SK-MEL-5 (cell line): ENCODE measurements at places on chromosomes 4 and X.

DNA sequence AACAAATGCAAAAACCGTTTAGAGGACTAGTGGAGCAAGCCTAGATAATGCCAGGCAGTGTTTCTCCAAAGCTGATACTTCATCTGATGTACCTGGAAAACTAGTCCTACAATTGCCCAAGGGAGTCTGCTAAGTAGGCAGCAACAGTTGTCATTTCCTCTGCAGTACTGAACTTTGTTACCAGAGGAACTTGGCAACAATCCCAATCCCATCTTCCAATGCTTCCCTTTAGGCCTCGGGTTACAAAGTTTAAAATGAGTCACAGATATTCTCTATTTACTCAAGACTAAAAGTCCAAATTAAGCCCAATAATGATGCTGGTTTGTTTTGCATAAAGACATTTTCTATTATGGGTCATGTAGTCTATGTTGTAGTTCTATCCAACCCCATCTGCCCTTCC, 120.0 kb upstream of the GLRA2 start:
- DNase-seq: no peak

GRCh38 chrX:29155286-29155685, 568.0 kb downstream of the IL1RAPL1 start:
- DNase-seq: no peak

GRCh38 chr4:14386196-14386595, 616.1 kb upstream of the CPEB2 start:
- DNase-seq: peak; percentile 23

DNA sequence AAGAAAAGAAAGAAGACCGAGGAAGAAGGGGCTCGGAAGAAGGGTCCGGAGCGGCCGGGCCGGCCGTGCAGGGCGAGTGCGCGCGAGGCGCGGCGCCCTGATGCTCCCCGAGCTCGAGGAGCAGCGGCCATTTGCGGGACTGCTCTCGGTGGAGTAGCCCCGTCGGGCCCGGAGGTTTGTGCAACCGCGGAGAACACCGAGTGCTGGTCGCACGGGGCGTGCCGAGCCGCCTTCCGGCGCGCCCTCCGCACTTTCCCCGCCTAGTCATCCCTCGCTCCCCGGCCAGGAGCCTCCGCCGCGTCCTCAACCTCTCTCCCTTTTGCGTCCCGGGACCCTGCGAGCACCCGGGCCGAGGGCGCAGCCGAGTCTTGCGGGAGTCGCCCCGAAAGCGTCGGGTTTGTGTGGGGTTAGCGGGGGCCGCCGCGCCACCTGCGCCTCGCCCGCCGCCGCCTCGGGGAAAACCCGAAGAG, 127.4 kb downstream of the LAS1L start:
- DNase-seq: no peak

DNA sequence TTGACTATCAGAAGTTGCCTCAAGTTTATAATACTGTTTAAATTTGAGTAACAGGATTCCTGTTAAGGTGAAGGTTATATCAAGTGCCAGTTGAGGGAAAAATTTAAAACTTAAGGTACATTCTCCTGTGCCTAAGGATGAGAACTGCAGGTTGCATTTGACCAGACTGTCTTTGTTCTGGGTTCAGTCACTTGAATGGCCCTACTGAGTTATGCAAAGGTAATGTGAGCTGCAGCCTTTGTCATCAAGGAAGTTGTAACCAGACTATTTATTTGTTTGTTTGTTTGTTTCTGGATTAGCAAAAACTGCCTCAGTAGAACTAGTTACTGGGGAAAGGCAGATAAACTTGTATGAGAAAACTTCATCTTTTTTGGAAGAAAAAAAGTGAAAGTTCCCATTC, 131.9 kb downstream of the ATOH1 start:
- DNase-seq: no peak

- no peak for DNase-seq
These were observed 192.4 kb upstream of the RPL34 start for GRCh38 chr4:108427946-108428485.

DNA sequence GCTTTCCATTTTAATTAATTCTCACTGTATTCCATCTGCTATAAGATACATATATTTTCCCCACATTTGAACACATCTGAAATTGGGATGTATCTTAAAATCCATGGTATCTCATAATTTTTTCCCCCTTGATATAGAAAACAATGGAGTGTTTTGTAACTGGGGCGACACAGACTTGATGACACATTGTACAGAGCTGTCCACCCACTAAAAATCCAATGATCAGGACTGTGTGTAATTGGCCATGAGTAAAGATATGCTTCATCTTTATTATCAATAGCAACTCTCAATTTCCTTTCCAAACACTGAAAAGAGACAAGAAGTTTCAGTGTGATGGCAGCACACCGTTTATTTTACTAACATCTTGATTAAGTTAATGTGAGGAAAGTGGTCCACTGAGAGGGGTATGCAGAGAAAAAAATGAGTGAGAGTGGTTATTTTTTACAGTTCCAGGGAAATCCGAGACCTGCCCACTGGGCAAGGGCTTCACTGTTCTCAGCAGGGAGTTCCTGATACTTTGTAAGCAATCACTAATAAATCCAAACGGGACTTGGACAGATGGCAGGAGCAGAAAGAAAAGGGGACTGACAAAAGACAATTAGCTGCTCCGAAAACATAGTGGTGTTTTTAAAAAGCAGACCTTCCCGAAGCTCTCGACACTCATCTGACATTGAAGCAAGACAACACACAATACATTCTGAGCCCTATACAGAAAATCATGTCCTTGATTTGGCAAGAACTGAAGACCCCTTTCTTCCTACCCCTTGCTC, 149.4 kb downstream of the TSPAN5 start:
- no peak for DNase-seq

GRCh38 chr4:13670456-13671160, 43.1 kb upstream of the BOD1L1 start:
- DNase-seq: no peak

GRCh38 chr4:8319061-8319460, 49.5 kb downstream of the HTRA3 start:
- no peak for DNase-seq

- no peak for DNase-seq
These were observed 60.8 kb downstream of the SPCS3 start for GRCh38 chr4:176380352-176381157.

GRCh38 chr4:37604461-37604860, 81.7 kb downstream of the RELL1 start:
- peak; percentile 26 for DNase-seq

GRCh38 chr4:121353213-121353612, 27.6 kb downstream of the QRFPR start:
- no peak for DNase-seq

DNA sequence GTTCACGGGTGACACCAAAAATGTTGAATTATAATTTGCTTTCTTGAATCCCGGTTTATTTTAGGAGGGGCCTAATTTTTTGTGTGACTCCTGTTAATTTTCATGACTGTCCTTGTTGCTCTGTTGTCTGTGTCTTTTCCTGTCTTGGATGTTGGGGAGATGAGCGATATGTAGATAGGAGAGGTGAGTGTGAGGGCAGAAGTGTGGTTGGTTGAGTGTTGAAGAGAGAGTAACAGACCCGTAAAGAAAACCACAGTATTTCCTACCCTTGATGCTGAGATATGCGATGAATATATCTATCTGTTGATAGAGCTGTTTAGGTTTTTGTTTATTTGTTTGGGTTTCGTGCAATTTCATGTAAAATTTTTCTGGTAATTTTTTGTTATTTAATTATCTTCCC, 70.5 kb downstream of the CPE start:
- no peak for DNase-seq

DNA sequence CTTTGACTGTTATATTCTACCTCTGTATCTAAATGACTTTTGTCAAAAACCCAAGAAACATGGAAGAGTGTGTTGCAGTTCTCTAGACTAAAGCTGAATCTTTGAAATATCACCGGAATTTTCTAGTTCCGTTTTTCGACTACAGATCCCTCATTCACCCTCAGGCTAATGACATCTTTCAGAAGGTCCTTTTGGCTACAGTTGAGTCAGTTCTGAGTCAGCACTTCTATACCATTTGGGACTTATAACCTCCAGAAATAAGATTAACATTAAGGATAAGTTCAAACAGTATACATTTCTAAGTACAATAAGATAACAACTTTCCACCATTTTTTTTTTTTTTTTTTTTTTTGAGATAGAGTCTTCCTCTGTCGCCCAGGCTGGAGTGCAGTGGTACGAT, 331.0 kb upstream of the CPXCR1 start:
- no peak for DNase-seq

DNA sequence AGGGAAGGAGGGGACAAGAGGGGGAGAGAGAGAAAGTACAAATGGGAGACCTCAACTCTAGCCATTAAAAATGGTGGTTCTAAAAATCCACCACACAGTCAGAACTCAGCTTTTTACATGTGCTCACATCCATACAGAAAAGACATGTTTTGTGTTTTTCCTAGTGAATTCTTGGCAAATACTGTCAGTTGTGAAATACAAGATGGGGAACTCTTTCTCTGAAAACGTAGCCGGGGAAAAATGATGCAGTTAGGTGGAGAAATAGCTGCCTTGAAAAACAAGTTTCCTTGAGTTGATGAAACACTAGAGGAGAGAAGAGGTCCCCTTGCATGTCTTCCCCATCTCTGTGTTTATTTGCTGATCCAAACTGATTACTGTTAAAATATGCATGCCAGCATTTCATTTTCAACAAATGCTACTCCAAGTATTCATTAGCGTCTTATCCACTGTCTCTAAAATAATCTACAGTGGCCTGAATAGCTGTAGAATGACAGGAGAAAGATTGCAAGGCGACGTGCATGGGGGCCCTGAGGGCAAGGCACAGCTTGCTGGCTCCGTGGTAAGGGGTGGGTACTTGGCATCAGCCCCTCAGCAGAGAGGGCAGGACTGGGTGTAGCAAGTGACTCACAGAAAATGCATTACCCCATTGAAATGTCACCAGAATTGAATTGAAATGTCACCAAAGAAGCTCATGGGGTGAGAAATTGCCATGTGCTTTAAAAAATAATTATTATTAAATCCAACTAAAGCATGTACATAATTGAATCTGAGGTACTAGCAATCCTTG, 48.1 kb upstream of the TBL1X start:
- DNase-seq: no peak

DNA sequence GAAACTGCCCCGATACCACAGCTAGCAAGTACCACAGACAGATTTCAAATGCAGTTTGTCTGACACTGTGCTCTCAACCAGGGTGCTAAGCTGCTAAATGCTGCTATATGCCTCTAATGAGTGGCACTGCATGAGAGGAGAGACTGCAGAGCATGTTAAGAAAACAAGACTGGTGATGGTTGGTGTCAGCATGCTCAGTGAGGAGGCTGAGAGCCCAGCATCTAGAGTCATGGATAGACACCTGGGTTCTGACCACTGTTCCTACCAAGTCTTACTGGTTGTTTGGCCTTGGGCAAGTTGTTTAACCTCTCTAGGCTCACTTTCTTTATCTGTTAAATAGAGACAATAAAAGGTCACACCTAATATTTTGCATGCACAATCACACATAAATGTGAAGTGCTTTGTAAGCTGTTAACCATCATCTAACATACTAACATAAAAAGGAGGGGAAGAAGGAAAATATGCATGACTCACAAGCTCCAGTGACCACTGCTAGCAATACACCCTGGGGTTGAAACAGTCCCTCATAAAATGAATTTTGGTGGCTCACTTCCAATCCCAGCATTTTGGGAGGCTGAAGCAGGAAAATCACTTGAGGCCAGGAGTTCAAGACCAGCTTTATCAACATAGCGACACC, 20.7 kb downstream of the HHIP start:
- no peak for DNase-seq

DNA sequence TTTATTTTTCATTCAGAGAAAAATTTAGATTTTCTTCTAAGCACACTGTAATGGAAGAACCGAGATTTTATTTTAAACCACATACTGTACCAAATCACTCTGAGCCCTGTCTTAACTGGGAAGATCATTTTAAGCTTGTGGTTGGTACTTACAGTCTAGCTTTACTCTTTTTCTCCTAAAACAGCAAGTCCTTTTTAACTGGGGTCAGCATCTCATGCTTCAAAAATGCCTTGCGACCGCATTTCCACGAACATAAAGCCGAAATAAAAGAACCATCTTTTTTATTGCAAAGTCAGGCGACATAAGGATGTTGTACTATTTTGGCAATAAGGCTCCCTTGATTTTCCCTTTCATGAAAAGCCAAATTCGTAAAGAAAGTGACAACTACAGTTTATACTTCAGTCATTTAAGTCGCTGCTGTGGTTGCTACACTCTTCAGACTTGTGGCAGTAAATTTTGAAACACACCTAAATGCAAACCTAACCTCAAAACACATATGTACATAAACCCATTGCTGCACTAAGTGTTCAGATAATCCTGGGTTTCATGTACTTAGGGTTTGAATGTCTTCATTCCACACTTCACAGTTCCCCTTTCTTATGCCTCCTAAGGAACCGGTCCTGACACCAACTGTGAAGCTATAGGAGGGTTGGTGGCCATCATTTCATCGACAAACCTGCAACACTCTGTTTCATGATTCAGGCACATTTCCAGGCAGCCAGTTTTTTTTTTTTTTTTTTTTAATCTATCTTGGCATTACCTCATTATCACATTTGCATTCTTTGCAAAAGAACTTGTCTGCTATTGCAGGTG, 3.0 kb downstream of the STOX2 start:
- no peak for DNase-seq

DNA sequence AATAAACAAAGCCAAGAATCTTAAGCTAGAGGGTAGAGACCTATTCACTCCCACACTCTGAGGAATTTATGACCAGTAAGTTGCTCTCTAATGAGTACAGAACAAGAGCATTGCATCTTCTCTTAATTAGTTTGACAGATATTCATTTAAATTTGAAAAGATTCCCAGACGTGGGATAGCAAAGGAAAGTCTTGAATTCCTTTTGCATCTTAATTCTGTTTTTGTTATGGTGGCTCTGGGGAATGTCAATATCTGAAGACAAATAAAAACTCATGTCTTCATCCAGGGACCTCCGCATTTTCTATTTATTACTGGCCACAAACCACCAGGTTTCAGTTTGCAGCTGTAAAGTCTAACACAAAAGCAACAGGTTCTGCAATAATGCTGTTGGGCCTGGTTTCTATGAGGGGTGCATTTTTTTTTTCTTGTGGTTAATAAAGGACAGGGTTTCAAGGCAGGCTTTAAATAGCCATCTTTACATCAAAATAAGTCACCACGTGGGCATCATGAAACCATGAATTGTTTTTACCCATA, 172.3 kb downstream of the SHROOM3 start:
- DNase-seq: peak; percentile 23

DNA sequence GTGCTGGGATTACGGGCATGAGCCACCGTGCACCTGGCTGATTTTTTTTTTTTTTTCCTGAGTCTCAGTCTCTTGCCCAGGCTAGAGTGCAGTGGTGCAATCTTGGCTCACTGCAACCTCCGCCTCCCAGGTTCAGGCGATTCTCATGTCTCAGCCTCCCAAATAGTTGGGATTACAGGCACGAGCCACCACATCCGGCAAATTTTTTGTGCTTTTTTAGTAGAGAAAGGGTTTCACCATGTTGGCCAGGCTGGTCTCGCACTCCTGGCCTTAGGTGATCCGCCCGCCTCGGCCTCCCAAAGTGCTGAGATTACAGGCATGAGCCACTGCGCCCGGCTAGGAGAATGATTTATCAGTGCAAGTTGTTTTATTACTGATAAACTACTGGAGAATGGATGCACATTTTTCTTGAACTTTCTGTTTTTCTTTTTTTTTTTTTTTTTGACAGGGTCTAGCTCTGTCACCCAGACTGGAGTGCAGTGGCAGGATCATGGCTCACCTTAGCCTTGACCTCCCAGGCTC, 39.7 kb upstream of the DHRSX start:
- DNase-seq: no peak
